ENCODE measurements at places on chromosomes 5 and 9. TPM values are rescaled to one million over a fixed set of nuclear protein-coding genes. Genes with fewer than 3 reads are reported as not detected.

- DNase-seq: no peak
These were observed 171.0 kb downstream of the MSX2 start for GRCh38 chr5:174895360-174895759.

DNA sequence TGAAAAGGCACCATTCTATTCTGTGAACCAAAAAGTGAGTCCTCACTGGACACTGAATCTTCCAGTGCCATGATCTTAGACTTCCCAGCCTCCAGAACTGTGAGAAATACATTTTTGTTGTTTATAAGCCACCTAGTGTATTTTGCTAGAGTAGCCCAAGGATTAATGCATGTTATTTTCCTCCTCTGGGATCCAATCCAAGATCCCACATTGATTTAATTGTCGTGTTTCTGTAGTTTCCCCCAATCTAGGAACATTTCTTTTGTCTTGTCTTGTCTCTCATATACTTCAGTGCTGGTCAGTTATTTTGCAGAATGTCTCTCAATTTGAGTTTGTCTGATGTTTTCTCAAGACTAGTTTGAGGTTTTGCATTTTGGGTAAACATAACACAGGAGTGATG is 36.4 kb downstream of the GDNF start:
- no peak for DNase-seq

DNA sequence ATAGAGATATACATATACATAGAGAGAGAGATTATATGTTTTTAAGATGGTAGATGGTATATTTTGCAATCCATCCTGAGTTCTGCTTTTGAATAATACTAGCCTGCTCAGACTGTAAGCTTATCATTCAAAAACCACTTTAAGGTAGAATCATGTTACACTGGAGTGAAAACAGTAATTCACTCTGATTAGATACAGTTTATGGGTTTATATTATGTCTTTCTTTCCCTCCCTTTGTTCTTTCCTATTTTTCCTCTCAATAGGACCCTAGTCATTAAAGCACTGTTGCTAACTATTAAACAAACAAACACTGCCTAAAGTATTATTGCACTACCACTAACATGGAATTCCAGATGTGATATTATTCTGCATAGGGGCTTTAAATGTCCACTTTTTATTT is 202.0 kb downstream of the ADAMTSL1 start:
- DNase-seq: no peak

DNA sequence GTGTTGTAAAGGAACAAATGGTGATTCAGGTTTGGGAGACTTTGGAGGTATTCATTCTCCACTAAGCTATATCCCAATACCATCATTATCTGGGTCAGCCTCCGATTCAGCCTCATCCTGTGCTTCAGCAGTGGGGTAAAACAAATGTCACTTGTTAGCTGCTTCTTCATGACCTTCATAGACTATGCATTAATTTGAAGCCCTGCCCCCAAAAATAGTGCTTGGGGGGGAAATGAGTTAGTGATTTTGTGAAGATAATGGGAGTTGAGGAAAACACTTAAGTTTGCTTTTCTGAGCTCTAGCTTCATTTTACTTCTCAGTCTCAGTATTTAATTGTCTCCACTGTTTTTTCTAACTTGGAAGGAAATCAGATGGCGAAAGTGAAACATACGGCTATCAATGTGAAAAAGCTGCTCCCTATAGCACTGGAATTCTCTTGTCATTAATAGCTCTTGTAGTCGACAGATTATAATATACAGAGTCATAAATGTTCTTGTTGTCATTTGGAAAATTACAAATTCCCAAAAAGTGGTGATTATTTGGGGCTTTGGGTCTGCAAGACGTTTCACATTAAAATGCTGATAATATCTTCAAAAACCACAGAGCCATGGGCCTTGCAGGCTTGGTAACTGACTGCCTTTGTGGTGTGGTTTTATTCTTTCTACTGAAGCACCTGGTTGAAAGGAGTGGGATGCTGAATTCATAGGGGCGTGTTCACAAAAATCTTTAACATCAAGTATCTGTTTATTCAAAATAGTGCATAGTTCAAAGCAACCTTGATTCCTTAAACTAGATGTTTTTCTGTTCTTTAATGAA is 40.0 kb downstream of the PIK3R1 start:
- DNase-seq: no peak

DNA sequence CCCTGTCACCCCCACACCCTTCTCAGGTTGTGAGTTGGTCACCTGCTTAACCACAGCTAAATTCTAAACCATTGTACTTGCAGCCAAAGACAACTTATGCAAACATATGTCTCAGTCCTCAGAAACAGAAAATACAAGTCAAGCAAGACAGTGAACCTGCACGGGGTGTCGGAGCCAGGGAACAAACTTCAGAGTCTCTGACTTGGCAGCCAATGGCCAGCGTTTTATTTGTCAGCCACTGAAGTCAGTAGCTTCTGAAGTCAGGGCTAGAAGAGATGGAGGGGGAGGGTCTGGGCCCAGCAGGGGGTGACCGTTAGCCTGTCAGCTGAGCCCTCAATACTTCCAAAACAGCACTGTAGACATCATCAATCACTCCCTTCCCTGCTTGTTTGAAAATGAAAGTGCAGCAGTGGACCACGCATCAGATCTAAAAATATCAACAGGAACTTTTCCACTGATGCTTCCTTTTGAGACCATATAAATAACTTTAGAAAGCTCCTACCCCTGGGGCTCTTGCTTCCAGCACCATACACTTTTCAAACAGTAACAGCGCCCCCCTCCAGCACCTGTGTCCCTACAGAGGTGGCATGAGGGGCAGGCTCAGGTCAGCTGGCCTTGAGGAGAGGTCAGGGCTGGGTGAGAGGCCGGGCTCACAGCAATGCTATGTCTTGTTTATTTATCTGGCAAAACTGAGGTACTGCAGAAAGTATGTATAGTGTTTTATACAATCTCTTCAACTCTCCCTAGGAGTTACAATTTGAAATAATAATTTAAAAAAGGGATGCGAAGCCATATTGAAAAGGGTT is 142.5 kb downstream of the ACER2 start:
- DNase-seq: peak; percentile 2

DNA sequence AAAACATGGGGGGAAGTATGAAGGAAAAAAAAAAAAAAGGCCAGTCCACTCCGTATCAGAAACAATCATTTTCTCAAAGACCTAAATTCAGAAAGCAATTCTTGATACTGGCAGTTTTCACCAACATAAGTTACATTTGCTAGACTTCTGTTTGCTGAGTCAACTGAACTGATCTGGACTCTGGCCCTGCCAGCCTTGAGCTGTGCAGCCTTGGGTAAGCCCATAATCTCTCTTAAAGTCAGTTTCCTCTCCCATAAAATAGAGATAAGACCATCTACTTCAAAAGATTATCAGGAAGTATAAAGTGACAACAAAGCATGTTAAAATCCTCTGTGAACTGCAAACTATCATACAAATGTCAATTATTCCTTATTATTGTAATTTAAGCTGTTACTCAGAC is 106.8 kb downstream of the MAPKAP1 start:
- no peak for DNase-seq

SLC45A2 gene
- not detected for total RNA-seq

FSTL4 gene
- 0.18 TPM for total RNA-seq

GARIN3 gene
- not detected for total RNA-seq

SLC25A2 gene
- 0.28 TPM for total RNA-seq

CCDC192 gene
- not detected for total RNA-seq

LTC4S gene
- not detected for total RNA-seq

SCGB3A2 gene
- not detected for total RNA-seq
